Fibroblast of skin of scalp (primary cell): ENCODE measurements at places on chromosomes 7 and 10.

- DNase-seq = no peak
Observed at GRCh38 chr10:80270887-80271286, 18.6 kb downstream of the MAT1A start.

DNA sequence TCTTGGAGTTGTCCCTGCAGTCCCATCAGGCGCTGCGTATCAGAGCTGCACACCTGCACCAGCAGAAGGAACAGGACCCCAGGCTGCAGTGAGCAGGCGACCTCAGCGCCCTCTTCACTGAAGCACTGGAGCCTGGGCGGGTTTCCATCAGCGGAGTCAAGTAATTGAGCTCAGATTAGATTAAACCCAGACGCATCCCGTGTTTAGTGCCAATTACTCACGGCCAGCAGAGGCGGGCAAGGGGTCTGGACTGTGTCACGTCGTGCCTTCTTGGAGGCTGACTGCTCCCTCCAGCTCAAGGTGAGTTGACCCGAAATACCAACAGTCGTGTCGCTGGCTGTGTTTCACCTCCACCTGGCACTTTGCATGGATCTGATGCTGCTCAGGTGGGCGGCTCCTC is 123.6 kb downstream of the CXCL12 start:
- DNase-seq = no peak

DNA sequence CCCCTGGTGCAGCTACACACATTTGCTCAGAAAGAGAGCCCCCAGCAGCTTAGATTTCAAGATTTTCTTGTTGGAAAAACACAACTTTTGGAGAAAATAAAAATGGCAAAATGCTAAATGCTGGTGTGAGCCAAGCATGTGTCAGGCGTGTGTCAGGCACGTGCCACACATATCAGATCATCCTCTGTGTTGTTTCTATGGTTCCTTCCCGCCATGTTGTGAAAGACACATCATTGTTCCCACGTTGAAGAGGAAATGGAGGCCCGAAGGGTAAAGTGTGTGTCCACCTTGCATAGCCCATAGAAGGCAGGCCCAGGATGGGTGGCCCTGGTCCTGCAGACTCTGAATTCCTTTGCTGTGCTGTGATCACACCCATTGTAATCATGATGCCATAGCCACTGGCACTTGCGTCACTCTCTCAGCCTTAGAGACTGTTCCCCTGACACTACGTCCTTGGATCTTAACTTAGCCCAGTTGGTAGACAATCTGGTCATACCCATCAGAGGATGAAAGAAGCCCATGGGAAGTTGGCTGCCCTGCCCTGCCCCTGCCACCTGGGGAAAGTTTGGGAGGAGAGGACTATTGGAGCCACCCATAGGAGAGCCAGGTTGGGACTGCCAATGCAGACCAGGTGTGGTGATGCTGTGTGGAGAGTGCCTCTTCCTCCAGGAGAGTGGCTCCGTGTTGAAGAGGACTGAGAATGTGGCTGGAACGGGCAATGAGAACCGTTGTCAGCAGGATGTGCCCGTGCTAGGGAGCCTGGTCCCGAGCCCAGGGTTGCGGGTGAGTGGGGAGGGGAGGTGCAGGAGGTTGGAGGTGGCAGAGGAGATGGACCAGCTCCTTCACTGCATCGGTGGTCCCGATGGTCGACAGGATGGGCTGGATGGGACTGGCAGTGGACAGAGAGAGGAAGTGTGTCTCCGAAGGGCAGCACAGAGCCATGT is 65.6 kb upstream of the IGFBP3 start:
- DNase-seq = no peak

- DNase-seq = no peak
Observed at GRCh38 chr10:77463499-77463898, 174.1 kb downstream of the KCNMA1 start.

DNA sequence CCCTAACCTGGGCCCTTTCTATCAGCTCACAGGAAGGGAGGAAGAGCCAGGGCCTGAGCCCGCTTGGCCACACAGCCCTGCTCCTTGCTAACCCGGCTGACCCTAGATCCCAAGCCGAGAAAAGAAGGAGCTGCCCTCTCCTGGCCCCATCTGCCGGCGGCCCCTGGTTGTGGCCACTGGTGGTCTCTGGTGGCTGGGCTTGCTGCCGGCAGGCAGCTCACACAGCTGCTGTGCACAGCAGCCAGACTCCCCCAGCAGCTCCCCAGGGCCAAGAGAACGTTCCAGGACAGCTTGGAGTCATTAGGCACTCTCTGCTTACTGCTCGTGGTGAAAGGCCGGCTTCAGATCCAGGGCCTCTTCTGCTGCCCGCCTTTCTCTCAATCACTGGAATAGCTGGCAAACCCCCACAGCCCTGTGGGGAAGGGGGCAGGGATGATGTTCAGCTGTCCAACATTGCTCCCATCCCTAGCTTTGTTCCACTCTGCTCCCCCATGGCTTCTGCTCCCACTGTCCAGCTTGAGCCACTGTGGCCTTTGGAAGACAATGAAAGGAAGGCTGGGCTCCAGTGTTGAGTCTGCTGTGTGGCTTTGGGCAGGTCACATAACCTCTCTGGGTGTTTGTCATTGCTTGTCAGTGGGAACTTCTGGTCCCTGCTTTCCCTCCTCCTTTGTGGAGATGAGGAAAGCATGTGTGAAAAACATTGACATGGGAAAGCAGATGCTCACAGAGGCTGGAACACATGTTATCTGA is 35.4 kb upstream of the COL13A1 start:
- peak; percentile 72 for DNase-seq

DNA sequence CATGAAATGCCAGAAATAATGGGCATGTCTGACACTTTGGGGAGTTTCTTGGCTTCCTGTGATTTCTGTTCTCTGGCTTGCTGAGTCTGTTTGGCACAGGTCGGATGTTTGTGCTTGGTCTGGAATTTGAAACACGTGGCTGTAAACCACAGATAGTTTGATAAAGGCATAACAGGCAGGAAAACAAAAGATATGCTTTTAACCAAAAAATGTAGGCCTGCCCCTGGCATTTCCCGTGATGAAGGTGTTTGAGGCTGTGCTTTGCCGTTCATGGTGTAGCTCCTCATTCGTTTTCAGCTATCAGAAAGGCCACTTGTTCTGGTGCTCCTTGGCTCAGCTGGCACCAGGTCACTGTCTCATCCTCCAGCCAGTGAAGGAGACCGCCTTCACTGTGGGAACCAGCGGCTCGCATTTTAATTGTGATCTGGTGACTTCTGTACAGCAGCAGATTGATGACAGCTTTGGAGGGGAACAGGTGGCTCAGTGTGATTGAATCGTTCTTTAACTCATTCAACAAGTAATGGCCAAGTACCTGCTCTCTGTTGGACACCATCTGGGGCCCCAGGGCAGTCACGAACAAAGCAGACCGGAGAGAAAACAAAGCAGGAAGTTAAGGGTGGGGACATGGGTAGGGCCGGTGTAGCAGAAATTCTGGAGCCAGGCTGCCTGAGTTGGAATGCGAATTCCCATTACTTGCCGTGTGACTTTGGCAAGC is 111.5 kb downstream of the CCNY start:
- DNase-seq = peak; percentile 42

- peak; percentile 53 for DNase-seq
Observed at GRCh38 chr7:76428868-76429805, 4.4 kb downstream of the ZP3 start.

GRCh38 chr10:69963178-69963834 is 89.3 kb upstream of the MACROH2A2 start:
- DNase-seq = no peak

DNA sequence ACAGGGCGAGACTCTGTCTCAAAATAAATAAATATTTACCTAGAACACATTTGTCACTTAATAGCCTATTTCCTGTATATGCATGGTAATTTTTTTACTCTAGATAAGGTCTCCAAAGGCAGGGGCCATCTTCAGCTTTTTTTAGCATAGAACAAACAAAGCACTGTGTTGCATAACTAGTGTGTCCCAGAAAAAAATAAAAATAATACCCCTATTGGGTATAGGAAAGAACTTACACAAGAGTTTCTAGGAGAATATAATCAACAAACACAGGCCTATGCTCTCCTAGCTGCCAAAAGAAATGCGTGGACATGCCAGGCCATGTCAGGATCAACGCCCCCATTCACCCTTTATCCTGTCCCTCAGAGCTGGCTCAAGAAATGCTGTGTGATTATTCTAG is 103.6 kb downstream of the PARD3 start:
- DNase-seq = no peak

- no peak for DNase-seq
Observed at GRCh38 chr10:118482393-118483331, 112.8 kb downstream of the PRLHR start.

DNA sequence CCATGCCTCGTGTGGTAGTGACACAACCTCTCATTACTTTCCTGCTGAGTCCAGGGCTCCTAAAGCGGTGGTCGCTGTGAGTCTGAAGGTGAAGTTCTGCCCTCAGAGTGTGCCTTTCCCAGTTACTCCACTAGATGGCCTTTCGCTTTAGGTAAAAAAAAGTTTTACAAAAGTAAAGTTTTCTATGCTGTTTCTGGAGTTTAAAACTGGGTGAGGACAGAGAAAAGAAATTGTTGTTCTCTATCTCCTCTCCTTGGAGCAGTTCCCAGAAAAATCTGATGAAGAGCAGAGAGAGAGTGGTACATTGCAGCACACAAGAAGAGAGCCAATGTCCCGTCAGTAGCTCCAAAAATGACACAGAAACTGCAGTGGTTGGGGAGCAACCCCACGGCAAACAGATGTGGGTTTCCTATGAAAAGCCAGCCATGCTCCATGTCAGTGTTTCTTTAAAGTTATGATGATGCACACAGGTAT is 257.1 kb downstream of the GLI3 start:
- peak; percentile 68 for DNase-seq

- no peak for DNase-seq
Observed at GRCh38 chr7:84971360-84971759, 215.5 kb downstream of the SEMA3D start.

DNA sequence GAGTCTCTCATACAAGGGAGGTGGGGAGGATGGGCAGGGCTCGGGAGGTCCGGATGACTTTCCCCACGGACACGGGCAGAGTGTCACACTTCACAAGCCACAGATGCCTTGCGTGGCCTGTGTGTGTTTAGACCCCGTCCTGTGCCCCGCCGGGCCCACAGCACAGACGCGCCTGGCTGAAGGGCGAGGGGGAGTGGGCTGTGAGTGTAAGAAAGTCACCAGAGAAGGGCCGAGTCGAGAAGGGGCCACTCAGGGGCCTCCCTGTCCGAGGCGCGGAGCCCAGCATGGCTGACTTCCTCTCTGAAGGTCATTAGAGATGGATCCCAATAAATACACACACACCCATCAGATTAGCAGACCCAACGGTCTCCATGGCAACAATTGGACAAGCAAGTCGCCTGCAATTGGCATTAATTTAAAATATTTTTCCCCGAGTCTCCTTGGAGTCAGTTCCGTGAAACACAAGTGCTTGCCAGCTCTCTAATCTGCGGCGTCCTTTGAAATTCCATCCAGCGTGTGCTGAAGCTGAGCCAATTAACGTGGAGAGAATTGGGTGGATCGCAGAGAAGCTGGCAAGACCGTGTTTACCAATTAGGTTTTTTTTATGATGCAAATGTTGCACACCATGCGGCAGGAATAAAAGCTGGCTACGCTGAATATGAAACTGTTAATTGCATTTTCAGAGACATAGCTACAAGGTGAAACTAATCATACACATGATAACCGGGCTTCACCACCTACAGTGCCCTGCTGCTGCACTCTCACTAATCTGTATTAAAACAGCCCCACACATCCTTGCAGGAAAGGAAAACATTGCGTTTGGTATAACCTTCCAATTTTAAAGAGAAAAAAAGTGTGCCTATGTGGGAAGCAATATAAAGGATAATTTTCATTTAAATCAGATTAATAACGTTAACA is 571.2 kb downstream of the PTPRN2 start:
- no peak for DNase-seq
